ENCODE measurements at places on chromosomes 12 and 14.

GRCh38 chr12:114884575-114884974 is 200.6 kb upstream of the TBX3 start:
- no peak for DNase-seq

DNA sequence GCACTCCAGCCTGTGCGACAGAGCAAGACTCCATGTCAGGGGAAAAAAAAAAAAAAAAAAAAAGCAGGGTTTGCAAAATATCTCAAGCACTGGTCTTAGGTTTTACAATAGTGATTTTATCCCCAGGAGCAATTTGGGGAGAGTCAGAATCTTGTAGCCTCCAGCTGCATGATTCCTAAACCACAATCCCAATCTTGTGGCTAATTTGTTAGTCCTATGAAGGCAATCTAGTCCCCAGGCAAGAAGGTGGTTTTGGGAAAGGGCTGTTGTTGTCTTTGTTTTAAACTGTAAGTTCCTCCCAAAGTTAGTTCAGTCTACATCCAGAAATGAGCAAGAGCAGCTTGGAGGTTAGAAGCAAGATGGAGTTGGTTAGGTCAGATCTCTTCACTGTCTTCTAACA is 135.7 kb downstream of the PLXNC1 start:
- DNase-seq: no peak

- DNase-seq: no peak
Measured at GRCh38 chr14:102255401-102256190, 49.4 kb downstream of the MOK start.

DNA sequence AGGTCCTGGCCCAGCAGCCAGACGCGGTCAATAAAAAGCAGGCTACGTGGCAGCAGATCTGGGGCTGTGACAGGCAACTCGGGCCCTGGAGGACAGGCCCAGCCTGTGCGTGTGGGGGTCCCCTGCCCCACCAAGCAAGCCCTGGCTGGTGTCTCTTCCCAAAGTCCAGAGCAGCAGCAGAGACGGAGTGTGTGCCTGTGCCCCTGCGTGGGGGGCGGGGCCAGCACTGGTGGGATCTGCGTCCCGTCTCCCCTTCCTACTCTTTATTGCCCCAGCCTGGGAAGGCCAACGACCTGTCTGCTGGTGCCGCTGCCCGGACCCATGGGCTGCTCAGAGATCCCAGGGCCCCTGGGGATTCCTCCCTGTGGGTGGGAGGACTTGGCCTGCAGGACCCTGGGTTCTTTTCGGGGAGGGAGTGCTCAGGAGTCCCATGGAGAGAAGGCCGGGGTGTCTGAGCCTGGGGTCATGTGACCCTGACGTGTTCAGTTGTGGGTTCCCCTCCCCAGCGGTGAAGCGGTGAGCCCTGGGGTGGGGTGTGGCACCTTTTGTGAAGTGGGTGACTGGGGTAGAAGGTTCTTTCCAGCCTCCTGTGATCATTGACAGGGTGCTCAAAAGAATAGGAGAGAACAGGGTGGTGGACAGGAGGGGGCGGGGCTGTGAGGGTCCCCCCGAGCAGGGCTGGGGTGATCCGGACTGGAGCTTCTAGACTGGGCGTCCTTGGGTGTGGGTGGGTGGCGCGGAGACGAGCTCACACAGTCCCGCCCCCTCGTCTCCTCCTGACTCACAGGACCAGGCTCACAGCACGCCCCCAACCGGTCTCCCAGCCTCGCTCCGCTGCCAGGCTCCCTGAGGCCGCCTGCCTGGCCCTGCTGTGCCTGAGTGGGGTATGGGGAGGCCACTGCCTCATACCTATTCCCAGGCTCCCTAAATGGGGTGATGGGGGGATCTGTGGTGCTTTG is 22.4 kb downstream of the ASPG start:
- no peak for DNase-seq

DNA sequence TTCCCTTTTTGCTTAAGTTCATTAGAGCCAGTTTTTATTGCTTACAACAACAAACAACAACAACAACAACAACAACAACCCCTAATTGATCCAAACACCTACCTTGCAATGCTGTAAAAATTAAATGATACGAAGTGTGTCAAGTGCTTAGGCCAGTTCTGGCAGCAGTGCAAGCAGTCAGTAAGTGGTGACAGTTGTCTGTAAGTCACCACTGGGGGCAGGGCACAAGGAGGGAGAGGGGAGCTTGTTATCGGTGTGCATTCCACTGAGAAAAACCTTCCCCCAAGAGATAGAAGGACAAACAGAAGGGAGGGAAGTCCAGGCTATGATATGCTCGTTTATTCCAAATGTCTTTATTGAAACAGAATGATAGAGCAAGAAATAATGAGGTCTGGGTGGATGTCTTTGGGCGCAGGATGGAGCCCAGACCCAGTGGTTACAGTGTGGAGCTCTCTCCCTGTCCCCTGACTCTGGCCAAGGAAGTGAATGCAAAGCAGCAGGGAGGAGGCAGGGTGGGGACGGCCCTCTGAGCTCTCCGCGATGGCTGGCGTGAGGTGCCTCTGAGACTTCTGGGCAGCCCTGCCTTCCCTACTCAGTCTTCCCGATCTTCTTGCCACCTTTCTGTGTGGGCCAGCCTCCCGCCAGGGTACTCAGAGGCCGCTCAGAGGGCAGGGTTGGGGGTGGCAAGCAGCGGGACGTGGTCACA is 6.5 kb downstream of the SLC22A17 start:
- DNase-seq: no peak

DNA sequence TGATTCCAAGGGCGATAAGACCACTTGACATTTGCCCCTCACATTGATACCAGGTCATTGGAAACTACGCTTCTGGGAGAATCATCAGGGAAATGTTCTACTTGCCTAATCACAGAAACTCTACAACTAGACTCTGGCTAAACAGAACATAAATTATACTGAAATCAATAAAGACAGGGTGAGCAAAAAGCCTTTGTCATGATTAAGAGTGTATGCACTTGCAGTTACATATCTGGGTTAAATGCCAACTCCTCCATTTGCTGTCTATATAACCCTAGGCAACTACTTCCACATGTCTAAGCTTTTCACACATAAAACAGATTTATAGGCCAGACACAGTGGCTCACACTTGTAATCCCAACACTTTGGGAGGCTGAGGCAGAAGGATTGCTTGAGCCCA is 125.7 kb downstream of the PHLDA1 start:
- no peak for DNase-seq

DNA sequence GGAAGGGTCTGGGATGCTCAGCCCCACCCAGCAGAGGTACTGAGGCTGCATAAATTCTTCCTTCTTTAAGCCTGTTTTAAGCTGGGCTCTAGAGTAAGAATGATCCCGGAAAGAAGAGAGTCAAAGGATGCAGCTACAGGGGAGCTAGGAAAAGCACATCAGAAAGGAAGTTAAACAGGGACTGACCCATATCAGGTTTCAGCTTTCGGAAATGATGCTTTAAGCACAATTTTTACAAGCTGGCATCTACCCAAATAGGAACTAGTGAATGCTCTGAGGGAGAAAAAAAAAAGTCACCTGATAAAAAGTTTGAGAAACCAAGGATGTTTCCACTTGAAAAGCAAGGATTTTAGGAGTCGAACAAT is 22.0 kb downstream of the TSPAN8 start:
- DNase-seq: no peak

GRCh38 chr12:119989731-119990381 is 820 bp downstream of the BICDL1 start:
- DNase-seq: peak; percentile 50

- no peak for DNase-seq
Measured at GRCh38 chr12:68011882-68012207, 22.6 kb downstream of the IFNG-AS1 start.

DNA sequence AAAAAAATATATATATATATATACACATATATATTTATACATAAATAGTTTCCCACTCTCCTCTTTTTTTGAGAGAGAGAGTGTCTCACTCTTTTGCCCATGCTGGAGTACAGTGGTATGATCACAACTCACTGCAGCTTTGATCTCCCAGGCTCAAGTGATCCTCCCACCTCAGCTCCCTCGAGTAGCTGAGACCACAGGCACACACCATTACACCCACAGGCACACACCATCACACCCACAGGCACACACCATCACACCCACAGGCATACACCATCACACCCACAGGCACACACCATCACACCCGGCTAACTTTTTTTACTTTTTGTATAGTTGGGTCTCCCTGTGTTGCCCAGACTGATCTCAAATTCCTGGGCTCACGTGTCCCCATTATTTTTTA is 14.1 kb upstream of the GAPDH start:
- no peak for DNase-seq

DNA sequence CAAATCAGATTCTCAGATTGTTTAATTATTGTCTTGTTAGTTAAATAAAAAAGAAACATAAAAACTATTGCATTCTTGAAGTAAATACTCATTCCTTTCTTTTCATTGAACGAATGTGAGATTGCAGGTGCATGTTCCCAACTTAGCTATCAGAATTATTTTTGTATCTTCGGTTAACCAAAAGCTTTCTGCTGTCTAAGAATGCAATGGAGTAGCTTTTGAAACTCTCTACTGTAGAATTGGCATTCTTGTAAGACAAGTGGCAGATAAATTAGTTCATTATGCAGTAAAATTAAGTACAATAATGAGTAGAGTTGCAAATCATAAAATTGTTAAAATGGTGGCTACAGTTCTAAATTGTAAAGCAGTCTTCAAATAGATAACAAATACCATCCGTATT is 298.1 kb downstream of the ACSS3 start:
- DNase-seq: no peak
